ENCODE measurements at places on chromosomes 13 and 19. TPM values are rescaled to one million over a fixed set of nuclear protein-coding genes. Genes with fewer than 3 reads are reported as not detected.

The CERS1 gene
- not detected for total RNA-seq

The CPT1C gene
- 1.3 TPM for total RNA-seq

- DNase-seq = no peak
Observed at GRCh38 chr19:19348266-19348665, 27.6 kb downstream of the MAU2 start.

- no peak for DNase-seq
Observed at GRCh38 chr13:101390461-101390860, 25.8 kb downstream of the NALCN start.

- no peak for DNase-seq
Observed at GRCh38 chr19:44782729-44783128, 5.0 kb downstream of the CBLC start.

Data from activated CD4-positive, alpha-beta T cell treated with anti-CD3 and anti-CD28 coated beads, Interleukin-2, amount 10 ng/mL, durations not matched to agents 7 days and 5 days (primary cell).